ENCODE measurements at places on chromosomes 4 and X.
A peak's percentile ranks its signal among the peaks of the same experiment; 100 is the strongest.

DNA sequence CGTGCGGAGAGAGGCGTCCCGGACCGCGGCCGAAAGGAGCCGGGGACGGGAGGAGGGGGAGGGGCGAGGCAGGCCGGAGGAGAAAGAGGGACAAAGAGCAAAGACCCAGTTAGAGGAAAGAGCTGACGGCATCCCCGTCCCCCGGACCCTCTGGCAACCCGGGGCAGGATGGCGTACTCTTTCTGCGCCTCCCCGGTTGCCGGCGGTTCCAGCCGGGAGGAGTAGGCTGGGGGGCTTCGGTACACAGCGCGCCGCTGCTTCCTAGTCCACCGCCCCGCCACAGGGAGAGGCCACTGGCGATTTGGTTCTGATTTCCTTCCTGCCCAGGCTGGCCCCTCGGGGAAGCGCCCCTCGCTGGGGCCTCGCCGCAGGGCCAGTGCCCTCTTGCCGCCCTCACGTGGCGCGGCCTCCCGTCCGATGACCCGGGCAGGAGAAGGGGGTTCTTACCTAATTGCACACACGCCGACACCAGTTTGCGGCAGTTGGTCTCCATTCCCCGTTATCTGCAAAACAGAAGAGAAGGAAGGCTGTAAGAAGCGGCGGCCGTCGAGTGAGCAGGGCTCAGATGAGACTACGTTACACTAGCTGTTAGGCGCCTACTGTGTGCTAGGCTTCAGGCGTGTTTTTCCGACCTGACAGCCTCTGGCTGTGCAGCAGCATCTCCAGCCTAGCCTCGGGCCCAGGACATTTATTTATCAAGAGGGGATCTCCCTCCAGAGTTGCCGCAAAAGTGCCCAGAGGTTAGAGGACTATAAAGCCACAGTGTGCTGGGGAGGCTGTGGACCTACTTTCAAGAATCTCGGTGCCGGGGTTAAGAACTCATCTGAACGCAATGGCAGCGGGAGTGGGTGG, 9.9 kb upstream of the PITX2 start:
- no peak for DNase-seq

DNA sequence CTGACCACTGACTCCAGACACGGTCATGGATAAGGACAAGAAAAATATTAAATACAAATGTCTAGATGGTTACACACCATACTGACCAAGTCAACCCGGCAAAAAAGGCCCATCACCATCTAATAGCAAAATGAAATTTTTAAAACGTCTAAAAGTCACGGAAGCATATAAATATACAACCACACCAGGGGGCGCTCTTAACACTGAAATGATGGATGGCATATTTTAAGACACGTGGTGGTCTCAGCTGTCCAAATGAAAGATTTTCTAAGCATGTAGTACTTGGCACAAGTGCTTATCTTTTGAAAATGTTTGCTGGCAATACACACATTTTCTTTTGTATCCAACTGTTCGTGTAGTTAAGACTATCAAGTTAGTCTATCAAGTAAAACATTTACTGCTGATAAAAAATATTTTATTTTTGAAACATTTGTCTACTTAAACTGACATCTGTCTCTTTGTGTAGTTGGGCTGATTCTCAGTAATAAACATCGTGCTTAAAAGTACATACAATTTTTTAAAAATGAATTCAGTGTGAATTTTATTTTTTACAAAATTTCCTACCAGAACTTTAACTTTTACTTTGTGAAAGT, 64.6 kb downstream of the COX7B2 start:
- peak; percentile 60 for DNase-seq

DNA sequence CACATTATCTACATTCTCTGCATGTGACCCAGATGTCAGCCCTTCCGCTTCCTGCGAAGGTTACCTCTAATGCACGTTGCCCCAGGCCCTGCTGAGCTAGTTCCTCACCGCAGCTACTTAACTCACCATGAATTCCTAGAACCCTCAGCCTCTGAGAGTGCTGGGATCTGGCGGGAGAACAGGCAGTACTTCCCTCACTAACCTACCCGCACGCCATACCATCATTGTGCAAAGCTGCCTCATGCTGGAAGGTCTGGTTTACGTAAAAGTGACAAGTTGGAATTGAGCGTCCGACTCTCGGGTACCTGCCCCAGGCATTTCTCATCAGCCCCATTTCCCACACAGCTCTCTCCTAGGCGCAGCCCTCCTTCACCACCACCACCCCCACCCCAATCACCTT, 6.3 kb downstream of the SLC25A4 start:
- DNase-seq, result no peak

DNA sequence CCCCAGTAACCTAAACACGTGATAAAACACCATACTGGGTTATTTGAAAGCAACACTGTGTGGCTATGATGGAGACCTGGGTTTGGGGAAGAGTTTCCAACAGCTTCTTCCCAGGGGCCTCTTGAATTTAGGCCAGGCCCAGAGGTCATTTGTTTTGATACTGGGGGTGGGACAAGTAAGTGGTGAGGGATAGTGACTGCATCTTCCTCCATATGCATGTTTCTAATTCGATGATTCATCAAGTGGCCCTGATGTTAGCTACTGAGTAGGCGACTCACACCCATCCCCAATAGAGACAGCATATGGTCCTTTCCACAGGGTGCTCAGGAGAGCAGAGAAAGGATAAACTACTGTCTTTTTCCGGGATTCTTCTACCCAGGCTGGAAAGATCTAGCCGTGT, 2.7 kb downstream of the NDP start:
- DNase-seq, result no peak

DNA sequence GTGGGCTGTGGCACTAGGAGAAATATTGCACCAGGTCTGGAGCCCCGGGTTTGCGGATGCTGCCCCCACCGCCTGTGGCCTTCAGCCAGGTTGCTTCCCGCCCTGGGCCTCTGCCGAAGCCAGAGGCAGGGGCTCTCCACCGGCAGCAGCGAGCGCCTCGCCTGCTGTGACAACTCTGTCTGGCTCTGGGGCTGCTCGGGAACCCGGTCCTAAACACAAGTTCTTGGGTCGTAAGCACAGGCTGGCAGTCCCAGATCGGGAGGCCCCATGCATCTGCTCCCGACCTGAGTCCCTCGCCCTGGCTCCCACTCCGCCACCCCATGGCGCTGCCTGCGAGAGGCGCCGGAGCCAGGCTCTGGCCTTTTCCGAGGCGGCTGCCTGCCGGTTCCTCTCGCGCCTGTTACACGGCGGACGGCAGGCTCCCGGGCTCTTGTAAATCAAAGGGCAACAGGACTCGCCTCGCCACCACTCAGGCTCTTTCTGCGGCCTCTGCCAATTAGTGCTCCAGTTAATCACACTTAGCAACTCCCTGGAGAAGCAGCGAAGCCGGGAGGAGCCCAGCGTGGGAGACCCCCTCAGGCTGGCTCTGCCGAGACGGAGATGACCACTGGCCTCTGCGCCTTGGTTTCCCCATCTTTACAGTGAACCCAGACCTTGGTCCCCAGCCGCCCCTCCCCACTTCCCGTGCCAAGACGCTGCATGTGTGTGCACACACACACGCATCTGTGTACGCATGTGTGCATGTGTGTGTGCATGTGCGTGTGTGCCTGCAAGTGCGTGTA, 109.2 kb downstream of the DCTD start:
- DNase-seq, result no peak

GRCh38 chr4:132934911-132935310, 214.2 kb upstream of the PCDH10 start:
- no peak for DNase-seq

DNA sequence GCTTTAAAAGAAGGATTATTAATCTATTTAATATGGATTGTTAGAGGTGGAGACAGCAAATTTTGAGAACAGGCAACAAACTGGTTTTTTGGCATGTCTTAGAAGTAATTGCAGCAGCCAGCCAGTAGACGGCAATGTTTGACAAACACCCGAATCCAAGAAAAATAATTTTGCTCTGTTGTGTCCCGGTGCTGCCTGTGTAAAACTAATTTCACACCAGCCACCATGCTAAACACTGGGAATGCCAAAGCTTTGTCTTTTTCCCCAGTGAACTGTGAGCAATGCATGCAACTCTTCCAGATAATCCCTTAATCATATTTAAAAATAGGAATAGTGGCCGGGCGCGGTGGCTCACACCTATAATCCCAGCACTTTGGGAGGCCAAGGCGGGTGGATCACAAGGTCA, 25.9 kb downstream of the SMIM31 start:
- peak; percentile 4 for DNase-seq

GRCh38 chr4:13881892-13882291, 254.4 kb upstream of the BOD1L1 start:
- DNase-seq, result no peak

GRCh38 chr4:74109116-74109869, 10.3 kb upstream of the CXCL2 start:
- DNase-seq, result no peak

DNA sequence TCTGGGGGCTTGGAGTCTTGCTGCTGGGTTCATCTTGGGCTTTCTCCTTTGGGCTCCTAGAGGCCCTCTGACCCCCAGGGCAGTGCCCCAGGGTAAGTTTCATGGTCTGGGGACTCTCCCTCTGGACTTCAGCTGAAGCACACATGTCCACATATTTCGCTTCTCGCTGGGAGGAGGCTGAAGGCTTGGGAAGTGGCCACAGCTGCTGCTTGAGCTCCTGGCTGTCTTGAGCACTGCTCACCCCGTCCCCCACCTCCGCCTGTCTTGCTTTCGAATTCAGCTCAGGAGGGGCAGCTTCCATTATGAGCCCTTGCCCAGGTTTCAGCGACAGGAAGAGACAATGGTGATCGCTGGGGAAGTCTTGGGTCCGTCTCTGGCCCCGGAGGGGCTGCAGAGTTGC, 3.7 kb downstream of the C4orf54 start:
- no peak for DNase-seq

DNA sequence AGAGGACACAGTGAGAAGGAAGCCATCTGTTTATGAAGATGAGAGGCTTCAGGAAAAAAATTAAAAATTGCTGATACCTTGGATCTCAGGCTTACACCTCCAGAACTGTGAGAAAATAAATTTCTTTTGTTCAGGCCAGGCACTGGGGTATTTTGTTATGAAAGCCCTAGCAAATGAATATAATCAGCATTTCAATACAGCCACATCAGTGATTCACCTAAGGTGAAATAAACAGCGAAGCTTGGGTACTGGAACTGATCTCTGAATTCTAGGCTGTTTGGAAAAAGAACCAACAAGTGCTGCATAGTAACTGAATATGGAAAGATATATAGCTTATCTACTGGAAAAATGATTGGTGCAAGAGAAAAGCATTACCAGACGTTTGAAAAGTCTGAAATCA, 88.5 kb downstream of the PDS5A start:
- no peak for DNase-seq

- no peak for DNase-seq
Measured at GRCh38 chr4:107094332-107094731, 58.2 kb upstream of the DKK2 start.

DNA sequence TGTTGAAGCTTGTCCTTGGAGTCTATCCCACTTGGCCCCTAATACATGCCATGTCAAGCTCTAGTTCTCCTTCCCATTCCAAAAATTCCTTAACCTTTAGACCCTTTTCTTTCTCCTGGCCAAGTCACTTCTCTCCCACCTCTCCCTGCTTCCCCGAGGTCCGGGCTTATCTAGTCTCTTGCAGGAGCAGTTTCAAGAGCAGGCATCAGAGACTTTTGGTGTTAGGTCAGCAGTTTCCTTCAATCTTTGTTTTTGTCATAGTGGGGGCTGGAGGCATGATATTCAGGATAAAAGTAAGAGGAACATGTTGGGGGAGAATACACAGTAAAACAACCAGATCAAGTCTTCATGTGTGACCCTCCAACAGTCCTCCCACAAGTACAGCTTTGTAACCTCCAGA, 11.5 kb upstream of the IDS start:
- no peak for DNase-seq

GRCh38 chr4:100826808-100827548, 309.2 kb upstream of the EMCN start:
- DNase-seq, result no peak

- no peak for DNase-seq
Measured at GRCh38 chr4:135777361-135777760, 1575.8 kb upstream of the PABPC4L start.

DNA sequence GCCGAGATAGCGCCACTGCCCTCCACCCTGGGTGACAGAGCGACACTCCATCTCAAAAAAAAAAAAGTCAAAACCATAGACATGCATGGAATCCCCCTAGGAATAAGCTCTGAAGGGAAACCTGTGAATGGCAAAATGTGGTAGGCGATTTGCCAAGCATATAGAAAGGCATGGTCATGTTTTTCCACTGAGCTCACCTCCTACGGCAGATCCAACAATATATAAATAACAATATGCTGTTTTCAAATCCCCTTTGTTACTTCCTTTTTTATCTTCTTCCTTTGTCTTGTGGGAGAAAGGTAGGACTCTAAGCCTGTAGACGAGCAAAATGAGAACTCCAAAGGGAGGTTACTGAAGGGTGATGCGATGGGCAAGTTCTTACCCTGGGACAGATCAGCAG, 219.0 kb downstream of the PALLD start:
- no peak for DNase-seq

GRCh38 chr4:154082760-154083535, 294.1 kb upstream of the SFRP2 start:
- DNase-seq, result no peak

DNA sequence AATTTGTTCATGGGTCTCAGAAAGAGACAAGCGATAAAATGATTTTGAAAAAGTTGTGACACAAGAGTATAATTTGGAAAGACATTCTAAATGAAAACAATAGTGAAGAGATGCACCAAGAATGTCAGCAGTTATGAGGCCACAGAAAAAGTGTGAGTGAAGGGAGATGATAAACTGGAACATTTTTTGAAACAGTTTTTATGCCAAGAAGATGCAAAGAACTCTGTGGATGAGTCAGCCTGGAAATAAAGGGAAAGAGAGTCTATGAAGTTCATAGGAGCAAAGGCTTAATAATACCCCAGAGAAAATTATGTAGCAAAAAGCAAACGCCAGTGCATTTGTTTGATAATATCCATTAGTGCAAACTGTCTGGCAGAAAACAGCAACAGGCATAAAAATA, 188.4 kb upstream of the TBC1D9 start:
- no peak for DNase-seq

DNA sequence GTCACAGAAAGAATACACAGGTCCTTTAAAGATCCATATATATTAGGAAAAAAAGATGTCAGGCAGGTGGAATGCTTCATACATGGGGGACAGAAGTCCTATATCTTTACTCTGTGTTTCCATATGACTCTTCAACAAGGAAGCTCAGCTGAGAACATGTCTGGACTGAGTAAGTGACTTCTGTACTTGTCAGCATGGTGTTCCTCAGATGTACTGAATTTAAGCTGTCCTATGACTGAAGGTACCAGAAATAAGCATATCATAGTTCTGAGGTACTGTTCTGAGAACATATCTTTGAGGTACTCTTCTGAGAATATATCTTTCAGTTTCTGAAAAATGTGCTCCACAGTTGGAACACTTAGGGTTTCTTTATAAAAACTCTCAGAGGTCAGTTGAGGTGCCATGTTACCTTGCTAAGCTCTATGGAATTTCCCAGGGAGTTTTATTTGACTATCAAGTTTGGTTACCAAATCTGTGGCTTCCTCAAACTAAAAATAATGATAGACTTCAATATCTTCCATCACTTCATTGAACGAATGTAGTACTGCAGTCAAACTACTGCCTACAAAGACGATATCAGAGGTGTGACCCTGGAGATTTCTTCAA, 597.2 kb upstream of the GNPDA2 start:
- no peak for DNase-seq

- no peak for DNase-seq
Measured at GRCh38 chr4:139441029-139441428, 12.9 kb upstream of the RAB33B start.

Measured in NCI-H2081 treated with DMSO at 0.1 percent for 48 hours (cell line).